ENCODE measurements at places on chromosomes 5 and 9. TPM values are rescaled to one million over a fixed set of nuclear protein-coding genes. Genes with fewer than 3 reads are reported as not detected.

ASPN gene
- polyA plus RNA-seq, result 2.8 TPM

SPATA31C2 gene
- polyA plus RNA-seq, result not detected

RLN2 gene
- polyA plus RNA-seq, result not detected

RECK gene
- 9.4 TPM for polyA plus RNA-seq

SCAI gene
- polyA plus RNA-seq, result 3.1 TPM

OR13D1 gene
- not detected for polyA plus RNA-seq

MARVELD2 gene
- 0.17 TPM for polyA plus RNA-seq

TLX3 gene
- not detected for polyA plus RNA-seq

SLC6A7 gene
- polyA plus RNA-seq, result not detected

CER1 gene
- not detected for polyA plus RNA-seq

TMEM267 gene
- 7.3 TPM for polyA plus RNA-seq

AK8 gene
- 1.3 TPM for polyA plus RNA-seq

EFCAB9 gene
- not detected for polyA plus RNA-seq

NR3C1 gene
- 10.2 TPM for polyA plus RNA-seq

PCDHB13 gene
- 5.4 TPM for polyA plus RNA-seq

CDK5RAP2 gene
- 26.0 TPM for polyA plus RNA-seq

FOXI1 gene
- not detected for polyA plus RNA-seq

PAEP gene
- polyA plus RNA-seq, result not detected

OTULINL gene
- polyA plus RNA-seq, result 5.7 TPM

PCDHA11 gene
- polyA plus RNA-seq, result not detected

C5orf52 gene
- polyA plus RNA-seq, result not detected

SPATA31A3 gene
- polyA plus RNA-seq, result not detected

RNF180 gene
- 3.2 TPM for polyA plus RNA-seq

FLT4 gene
- 26.0 TPM for polyA plus RNA-seq

ZCCHC9 gene
- polyA plus RNA-seq, result 27.3 TPM

S1PR3 gene
- polyA plus RNA-seq, result 85.6 TPM

SH3GL2 gene
- not detected for polyA plus RNA-seq

NEUROG1 gene
- not detected for polyA plus RNA-seq

FBLL1 gene
- 2.1 TPM for polyA plus RNA-seq

AFAP1L1 gene
- 13.4 TPM for polyA plus RNA-seq

DMGDH gene
- 2.8 TPM for polyA plus RNA-seq

EIF4E1B gene
- polyA plus RNA-seq, result 0.24 TPM

PRRX2 gene
- 0.15 TPM for polyA plus RNA-seq

CCDC183 gene
- polyA plus RNA-seq, result 0.60 TPM

TAF11L10 gene
- polyA plus RNA-seq, result not detected

PCDHB15 gene
- 1.2 TPM for polyA plus RNA-seq

SLCO4C1 gene
- polyA plus RNA-seq, result 0.10 TPM

FRRS1L gene
- 4.0 TPM for polyA plus RNA-seq

SPATA31E1 gene
- polyA plus RNA-seq, result not detected

FAM78A gene
- 6.8 TPM for polyA plus RNA-seq

FOXD4L5 gene
- not detected for polyA plus RNA-seq

STING1 gene
- 21.2 TPM for polyA plus RNA-seq

PCDHA1 gene
- polyA plus RNA-seq, result 0.07 TPM

EFNA5 gene
- polyA plus RNA-seq, result 1.6 TPM

ANKS6 gene
- polyA plus RNA-seq, result 4.3 TPM

PCDHGB5 gene
- polyA plus RNA-seq, result 4.5 TPM

OR1L6 gene
- polyA plus RNA-seq, result not detected

FAM153A gene
- 7.3 TPM for polyA plus RNA-seq

FREM1 gene
- polyA plus RNA-seq, result 4.0 TPM
